ENCODE measurements at places on chromosomes 2 and 18.

DNA sequence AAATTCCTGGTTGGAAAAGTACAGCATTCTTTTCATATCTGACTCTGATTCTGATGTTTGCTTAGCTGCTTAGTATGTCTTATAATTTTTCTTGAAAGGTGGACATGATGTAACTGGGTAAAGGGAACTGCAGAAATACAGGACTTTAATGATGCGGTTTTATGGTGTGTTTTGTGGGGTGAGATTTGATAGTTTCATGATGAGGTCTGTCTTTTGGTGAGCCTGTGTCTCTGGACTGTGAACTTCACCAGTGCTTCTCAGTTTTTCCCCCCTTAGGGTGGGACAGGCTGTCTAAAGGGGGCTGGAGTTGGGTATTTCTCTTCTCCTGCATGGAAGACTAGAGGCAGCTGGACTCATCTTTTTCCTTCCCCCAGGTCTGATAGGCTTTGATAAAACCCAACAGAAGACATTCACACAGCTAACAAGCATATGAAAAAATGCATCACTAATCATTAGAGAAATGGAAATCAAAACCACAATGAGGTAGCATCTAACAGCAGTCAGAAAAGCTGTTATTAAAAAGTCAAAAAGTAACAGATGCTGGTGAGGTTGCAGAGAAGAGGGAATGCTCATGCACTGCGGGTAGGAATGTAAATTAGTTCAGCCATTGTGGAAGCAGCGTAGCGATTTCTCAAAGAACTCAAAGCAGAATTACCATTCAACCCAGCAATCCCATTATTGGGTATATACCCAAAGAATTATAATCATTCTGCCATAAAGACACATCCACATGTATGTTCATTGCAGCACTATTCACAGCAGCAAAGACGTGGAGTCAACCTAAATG, 77.6 kb downstream of the EPC2 start:
- no peak for ATAC-seq

GRCh38 chr2:230925443-230925878, 419 bp upstream of the GPR55 start:
- peak; percentile 11 for ATAC-seq

- ATAC-seq: no peak
These were observed 6.7 kb upstream of the SCYGR1 start for GRCh38 chr2:227394401-227394800.

DNA sequence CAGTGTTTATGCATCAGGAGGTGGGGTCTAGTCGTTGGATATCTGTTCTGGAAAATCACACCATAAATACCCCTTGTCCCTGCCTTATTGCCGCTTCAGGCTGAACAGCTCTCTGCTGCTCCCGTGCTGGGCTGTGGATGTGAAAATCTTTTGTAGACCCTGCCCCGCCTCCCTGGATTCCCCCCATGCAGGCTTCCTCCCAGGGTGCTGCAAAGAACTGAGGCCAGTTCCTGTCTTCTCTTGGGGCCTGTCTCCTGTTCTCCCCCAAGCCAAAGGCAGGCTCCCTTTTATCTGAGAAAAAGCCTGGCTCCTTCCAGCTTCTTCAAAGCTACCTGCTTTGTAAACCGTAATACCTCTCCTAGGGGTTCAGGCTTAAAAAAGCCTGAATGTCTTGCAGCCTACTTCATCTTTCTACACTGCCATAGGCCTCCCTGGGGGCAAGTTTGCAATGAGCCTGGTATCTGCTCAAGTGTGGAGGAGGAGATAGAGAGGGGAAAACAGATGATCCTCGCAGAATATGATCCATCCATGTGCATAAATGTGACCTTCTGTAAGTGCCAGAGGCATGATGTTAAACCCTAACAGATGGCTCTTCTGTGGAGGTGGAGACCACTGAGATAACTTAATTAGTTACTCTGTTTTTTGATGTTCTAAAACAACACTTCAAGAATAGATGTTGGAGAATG, 55.3 kb downstream of the VWA3B start:
- no peak for ATAC-seq

DNA sequence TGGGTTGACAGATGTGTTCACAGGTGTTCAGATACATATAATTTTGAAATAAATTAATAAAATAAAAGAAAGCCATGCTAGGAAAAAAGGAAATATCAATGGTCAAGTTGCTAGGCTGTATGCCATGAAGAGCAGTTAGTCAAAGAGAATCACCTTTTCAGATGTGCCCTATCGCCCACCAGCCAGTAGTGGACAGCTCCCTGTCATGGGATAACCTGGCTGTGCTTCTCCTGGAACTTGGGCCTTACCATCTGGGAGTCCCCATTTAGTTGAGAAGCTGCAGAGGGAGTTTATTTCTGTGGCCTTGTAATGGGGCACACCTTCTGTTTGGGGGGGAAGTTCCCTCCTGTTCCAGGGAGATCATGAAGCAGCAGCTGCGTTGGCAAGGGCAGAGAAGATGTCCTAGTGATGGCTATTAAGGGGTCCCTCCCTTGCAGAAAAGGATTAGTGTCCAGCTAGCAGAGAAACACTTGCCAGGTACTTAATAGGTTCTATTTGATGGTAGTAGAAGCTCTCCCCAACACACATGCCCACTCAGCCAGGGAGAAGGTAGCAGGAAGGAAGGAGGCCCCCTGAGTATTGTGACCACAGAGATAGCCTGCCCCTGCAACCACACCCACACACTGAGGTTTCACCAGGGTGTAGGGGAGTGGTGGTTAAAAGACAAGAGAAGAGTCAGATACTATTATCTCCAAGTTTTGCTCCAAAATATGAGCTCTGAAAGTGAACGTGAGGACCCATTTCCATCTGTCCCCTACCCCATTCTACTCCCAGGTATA, 117.7 kb downstream of the B3GNT2 start:
- ATAC-seq: peak; percentile 60

DNA sequence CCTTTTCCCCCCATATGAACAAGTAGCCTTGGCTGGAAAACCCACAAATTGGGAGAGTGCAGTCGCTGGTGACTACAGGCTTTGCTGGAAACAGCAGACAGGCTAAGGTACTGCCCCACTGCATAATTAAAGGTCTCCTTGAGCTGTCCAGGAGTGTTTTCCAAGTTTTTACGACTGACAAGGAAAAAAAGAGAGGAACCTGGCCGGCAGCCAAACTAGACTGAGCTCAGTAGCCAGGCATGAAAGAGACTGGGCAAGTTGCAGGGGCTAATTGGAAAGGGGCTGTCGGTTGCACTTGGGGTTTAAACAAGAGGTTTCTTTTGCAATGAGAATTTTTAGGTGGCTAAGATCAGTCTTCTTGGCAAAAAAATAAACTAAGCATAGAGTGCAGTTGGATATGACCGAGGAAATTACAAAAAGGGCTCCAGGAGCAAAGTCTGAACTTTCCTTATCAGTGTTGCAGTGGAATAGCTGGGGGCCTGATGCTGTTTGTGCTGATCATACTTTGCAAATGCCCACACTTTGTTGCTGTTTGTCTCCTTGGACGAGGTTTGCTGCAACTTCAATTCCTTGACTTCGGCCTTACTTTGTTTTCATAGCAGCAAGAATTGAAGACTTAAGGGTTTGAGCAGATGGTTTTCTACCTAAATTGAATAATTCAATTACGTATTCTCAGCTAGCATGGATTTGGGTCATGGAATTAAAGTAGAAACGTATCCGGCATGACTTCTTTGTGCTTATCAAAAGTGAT, 2.1 kb downstream of the GULP1 start:
- no peak for ATAC-seq

- ATAC-seq: peak; percentile 62
These were observed 249.7 kb upstream of the PXDN start for GRCh38 chr2:1993711-1994682.

DNA sequence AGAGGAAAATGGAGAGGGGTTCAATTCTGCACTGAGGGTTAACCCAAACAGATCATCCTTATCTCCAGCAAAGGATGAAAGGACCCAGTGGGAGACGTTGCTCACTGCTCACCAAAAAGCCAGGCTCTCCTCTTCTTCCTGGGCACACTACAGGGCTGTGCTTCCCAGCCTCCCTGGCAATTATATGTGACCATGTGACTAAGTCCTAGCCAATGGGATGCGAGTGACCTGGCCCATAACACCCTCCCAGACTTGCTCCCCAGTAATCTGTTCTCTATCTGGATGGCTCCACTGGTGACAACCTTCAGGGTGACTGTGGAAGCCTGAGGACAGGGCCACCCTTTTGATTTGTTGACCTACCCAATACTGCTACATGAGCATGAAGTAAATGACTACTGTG, 10.9 kb upstream of the PRKCE start:
- no peak for ATAC-seq

- no peak for ATAC-seq
These were observed 212.3 kb downstream of the MGAT5 start for GRCh38 chr2:134466141-134466540.

- no peak for ATAC-seq
These were observed 388.6 kb upstream of the NRXN1 start for GRCh38 chr2:51420511-51420910.

DNA sequence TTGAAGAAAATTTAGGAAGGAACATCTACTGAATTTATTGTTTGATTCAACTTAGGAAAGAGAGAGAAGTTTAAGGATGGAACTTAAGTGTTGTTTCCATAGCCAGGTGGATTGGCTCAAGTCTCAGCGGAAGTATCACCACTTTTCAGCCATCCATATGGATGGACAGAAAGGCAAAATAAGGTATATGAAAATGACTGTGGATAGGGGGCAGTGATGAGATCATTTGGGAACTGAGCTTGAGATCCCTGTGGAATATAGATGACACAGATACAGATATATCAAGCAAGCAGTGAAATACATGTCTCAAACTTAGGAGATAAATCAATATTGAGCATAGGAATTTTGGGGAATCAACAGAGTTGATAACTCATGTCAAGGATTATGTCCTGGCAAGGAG, 1462.7 kb upstream of the NXPH2 start:
- no peak for ATAC-seq

DNA sequence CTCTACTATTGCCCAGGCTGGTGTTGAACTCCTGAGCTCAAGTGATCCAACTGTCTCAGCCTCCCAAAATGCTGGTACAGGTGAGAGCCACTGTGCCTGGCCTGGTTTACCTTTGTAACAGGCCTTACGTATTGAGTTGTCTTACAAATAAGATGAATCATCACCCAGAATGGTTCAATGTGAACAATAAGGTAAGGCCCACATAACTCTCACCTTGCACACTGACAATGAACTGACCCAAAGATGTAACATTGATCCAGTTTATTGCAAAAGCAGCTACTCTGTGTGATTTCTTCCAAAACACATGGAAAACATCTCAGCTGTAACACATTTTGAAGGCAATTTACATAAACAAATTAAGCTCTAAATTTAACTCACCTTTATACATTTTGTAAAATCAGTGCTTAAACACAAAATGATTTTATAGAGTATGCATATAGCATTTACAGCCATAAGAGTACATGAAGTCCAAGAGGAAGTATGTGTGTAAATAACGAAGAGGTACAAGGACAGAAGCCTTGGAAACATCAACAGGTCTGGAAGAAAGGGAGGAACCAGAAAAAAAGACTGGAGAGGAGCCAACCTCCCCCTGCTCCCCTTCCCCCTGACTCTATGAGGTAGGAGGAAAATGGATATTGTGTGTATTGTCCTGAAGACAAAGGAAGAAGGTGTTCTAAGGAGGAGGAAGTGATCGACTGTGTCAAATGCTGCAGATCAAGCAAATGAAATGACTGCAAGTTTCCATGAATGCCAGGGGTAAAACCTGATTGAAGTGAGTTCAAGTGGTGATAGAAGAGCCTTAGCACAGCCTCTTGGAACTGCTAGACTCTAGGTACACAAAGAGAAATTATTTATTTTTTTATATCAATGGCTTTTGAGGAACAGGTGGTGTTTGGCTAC, 5.6 kb upstream of the WDFY1 start:
- peak; percentile 33 for ATAC-seq

GRCh38 chr18:78805840-78806239, 173.8 kb upstream of the SALL3 start:
- ATAC-seq: no peak

- ATAC-seq: no peak
These were observed 86.8 kb upstream of the ST6GAL2 start for GRCh38 chr2:106972782-106973181.

- no peak for ATAC-seq
These were observed 421.4 kb downstream of the NCKAP5 start for GRCh38 chr2:133146893-133147292.

DNA sequence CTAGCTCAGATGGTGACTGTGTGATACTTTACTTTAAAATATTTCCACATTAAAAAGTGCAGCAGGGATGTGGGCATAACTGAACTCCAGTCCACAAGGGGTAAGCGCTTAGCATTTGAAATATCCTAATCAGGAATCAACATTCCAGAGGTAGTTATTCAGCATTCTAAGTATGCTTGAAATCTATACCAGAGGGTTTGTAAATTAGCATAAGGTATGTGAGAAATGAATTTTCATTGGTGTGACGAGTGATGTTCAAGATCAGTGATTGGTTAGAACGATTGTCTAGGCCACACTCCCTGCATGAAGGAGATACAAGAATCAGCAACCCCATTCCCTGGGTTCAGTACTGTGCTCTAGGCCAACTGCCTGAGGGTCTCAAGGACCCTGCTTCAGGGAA, 42.6 kb downstream of the MAPK4 start:
- ATAC-seq: no peak

Data from activated T-helper 17 cell treated with anti-CD3 and anti-CD28 coated beads, Interleukin-2, amount 50 U/mL, for 72 hours (primary cell).